Right cardiac atrium (tissue), 5 donors: ENCODE measurements at places on chromosomes 16 and 17. TPM values are rescaled to one million over a fixed set of nuclear protein-coding genes. Genes with fewer than 3 reads are reported as not detected.

DNA sequence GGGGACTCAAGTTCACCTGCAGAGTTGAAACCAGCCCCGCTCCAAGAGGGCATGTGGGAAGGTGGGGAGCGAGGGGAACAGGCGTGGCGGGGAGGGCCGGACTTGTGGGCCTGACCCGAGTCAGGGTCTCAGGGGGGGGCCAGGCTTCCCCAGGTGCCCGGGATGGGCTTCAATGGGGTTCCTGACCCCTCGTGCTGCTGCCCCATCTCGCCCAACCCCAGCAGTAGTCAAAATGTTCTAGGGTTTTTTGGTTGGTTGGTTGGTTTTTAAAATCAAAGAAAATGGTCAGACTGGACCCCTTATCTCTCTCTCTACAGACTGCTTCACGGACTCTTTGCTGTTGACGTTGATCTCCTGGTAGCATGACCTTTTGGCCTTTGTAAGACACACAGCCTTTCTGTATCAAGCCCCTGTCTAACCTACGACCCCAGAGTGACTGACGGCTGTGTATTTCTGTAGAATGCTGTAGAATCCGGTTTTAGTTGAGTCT, 69.5 kb downstream of the AMFR start:
- DNase-seq: no peak

DNA sequence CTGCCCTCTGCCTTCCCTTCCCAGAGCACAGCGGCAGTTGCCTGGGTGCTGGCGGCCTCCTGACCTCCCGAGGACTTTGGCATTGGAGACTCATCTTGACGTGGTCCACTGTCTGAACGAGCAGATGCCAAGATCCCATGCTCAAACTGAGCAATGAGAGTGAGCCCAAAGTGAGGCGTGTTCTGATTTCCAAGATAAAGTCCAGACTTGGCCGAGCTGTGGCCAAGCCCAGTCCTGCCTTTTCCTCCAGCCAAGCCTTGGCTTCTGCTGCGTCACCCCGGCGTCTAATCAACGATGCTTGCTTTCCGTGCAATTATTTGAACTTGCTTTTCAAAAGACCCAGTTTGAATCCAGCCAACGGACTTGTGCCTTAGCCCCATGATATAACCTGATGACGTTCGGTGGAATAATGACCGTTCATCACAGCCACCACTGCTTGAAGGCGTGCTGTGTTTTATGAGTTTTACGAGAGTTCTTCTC, 179.2 kb downstream of the IRF8 start:
- DNase-seq: no peak

DNA sequence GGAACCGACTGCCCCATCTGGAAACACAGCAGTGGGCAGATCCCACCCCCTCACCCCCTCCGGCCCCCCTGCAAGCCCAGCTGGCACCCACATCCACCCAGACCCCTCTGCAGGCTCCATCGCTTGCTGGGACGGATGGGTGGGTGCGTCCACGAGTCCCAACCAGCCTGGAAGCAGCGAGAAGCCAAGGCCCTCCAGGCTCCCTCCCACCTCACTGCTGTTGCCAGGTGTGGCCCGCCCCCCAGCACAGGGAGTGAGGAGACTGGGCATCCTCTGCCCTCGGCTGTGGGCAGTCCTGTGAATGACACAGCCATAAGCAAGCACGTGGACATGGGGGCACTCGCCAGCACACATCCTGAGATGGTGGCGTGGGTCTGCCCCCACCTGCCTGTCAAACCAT, 11.4 kb downstream of the TMEM11 start:
- no peak for DNase-seq

DNA sequence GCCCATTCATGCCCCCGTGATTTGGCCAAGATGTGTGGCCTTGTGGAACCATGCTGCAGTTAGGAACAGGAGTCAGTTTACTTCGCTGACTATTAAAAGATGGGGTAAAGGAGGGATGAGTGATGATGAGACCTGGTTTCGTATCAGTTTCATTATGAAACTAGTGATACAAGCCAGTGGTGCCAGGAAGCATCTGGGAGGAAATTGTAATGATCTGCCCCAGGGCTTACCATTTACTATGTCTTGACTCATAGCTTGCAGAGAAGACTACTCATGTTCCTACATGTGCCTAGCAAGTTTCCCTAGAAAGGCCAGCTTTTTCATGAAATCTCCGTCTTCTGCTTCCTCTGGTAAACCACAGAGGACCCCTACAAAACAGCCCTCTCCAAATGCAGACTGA, 23.2 kb downstream of the CDH3 start:
- DNase-seq: no peak

- DNase-seq: no peak
Measured at GRCh38 chr17:42362245-42362961, 25.8 kb downstream of the STAT3 start.

GRCh38 chr16:20359997-20360396, 7.5 kb upstream of the UMOD start:
- DNase-seq: no peak

GRCh38 chr17:81307636-81308560, 12.8 kb upstream of the SLC38A10 start:
- DNase-seq: no peak

DNA sequence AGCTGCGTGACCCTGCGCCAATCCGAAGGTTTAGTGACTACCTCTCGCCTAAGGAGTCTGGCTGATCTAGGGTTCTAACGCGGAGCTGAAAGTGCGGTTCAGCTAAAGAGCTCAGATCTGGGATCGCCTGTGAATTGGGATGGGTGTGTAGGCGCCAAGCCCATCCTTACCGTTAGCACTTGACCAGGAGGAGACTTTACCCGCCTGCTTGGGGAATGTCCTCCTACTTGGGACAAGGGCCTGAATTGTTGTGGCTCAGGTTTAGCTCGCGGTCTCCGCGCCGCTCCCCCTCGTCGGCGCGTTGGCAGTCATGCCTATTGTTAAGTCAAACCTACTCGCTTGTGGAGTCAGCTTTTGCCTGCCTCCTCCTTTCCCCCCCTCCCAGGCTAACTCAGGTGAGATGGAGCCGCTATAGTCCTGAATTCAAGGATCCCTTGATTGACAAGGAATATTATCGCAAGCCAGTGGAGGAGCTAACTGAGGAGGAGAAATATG, 480 bp downstream of the MRPS7 start:
- no peak for DNase-seq

- DNase-seq: peak; percentile 29
Measured at GRCh38 chr16:89350701-89351380, 133.3 kb downstream of the ZNF778 start.

- DNase-seq: no peak
Measured at GRCh38 chr17:43217614-43218087, 6.0 kb downstream of the TMEM106A start.

GRCh38 chr16:50696575-50697420, 3.4 kb downstream of the NOD2 start:
- peak; percentile 89 for DNase-seq

GRCh38 chr16:54287131-54288029, 793 bp upstream of the IRX3 start:
- DNase-seq: peak; percentile 83

DNA sequence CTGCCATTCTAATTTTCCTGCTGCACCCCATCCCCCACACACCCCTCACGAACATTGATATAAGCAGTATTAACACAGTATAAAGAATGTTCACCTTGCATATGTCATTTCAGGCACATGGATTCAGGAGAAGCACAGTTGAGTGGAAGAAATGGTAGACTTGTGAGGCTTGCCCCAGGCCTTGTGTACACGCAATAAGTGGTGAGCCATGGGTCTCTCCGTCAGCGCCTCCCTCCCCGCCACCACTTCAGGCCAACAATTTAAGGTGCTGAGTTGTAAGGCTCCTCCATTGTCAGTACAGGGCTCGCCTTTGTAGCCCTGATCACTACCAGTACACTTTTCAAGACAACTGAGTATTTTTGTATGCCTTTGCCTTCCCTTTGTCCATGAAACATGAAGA, 12.2 kb upstream of the CLEC18C start:
- DNase-seq: no peak

TBC1D3E gene
- polyA plus RNA-seq: not detected

PERCC1 gene
- 0.18 TPM for polyA plus RNA-seq

KCNJ18 gene
- not detected for polyA plus RNA-seq

HAS3 gene
- polyA plus RNA-seq: 0.50 TPM

TEKT5 gene
- 0.07 TPM for polyA plus RNA-seq

TANC2 gene
- 3.1 TPM for polyA plus RNA-seq

SLC16A11 gene
- polyA plus RNA-seq: 11.3 TPM

ABI3 gene
- 4.6 TPM for polyA plus RNA-seq

KRT31 gene
- not detected for polyA plus RNA-seq
